ENCODE measurements at places on chromosomes 11 and 22.

GRCh38 chr22:20591660-20592310 is 84.4 kb downstream of the MED15 start:
- DNase-seq = no peak

DNA sequence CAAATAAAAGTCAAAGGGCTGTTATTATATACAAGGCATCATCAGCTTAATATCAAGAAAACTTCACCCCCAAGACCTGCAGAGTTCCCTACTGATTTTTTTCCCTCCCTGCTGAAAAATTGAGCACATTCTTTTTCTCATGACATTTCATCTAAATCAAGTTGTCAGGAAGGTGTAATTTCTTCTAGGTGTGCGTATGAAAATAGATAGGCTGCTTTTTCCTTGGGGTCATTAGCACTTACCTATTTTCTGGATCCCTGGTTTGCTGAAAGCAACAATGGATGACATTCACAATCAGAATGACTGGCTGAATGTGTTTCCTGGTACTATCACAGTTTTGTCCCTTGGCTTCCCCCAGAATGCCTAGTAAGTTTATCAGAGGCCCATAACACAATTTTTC is 225.0 kb upstream of the KIRREL3 start:
- DNase-seq = no peak

DNA sequence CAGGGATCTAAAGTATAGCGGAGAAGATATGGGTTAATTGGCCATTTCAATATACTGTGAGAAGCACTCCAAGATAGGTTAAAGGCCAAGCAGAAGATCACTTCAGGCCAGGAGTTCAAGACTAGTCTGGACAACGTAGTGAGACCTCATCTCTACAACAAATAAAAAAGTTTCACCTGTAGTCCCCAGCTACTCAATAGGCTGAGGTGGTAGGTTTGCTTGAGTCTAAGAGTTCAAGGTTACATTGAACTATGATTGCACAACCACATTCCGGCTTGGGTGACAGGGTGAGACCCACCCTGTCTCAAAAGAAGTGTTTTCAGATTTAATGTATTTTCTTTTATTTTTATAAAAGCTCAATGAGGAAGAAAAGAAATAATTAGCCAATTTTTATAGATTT is 25.4 kb downstream of the PATL1 start:
- no peak for DNase-seq

DNA sequence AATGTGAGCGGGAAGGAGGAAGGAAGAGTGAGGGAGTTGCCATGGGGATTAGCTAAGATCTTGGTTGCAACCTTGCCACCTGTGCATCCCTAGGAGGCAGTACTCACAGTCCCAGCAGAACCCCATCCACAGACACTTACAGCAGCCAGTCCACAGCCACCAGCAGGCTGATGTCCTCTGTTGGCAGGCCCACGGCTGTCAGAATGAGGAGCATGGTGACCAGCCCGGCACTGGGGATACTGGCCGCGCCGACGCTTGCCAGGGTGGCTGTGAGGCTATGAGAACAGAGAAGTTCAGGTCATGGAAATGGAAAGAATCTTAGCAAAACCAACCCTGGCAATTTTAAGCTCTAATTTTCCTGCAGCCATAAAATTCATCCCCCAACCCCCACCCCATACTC is 138.6 kb downstream of the SLC1A2 start:
- no peak for DNase-seq

- no peak for DNase-seq
These were observed 42.6 kb upstream of the ACCSL start for GRCh38 chr11:44005063-44005701.

- no peak for DNase-seq
These were observed 35.5 kb downstream of the PIWIL4 start for GRCh38 chr11:94602430-94603372.

DNA sequence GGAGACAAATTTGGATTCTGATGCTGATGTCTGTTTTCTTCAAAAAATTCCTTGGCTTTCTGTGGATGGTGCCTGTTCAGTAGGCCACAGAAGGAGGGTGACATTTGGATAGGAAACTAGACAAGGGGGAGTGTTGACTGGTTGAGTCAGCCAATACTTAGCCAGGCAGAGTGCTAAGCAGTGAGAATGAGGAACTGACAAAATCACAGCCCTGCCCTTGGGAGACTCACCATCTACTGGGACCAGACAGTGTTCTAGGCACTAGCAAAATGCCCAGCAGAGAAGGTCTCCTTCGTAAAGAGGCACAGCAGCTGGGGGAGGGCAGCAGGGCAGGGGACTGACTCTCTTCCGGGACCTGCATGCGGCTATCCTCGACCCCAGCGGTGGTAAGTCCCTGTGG is 190.2 kb downstream of the DSCAML1 start:
- DNase-seq = no peak

GRCh38 chr11:94424011-94424410 is 22.8 kb upstream of the GPR83 start:
- no peak for DNase-seq

- DNase-seq = no peak
These were observed 19.9 kb upstream of the MUC5B start for GRCh38 chr11:1202776-1203504.

- DNase-seq = no peak
These were observed 86.5 kb upstream of the PITPNB start for GRCh38 chr22:28005513-28005912.

- DNase-seq = no peak
These were observed 144.3 kb upstream of the ANO3 start for GRCh38 chr11:26187639-26188038.

DNA sequence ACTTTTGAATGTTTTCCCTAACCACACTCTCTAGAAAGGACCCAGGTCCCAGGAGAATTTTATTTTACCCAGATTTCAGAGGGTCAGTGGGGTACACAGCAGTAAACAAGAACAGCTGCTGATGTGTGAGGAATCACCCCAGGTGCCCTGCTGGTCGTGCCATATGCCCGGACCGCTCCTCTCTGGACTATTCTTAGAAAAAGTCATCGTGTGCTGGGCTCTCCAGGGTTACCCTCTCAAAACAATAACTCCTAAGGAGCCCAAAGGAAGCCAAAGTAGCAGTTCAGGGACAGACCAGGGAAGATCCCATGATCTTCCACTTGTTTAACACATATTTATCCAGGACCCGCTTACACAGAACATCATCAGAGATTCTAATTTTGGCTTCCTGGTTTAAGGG is 29.7 kb downstream of the LRP4 start:
- no peak for DNase-seq

- DNase-seq = no peak
These were observed 18.8 kb downstream of the XKR3 start for GRCh38 chr22:16806401-16806800.

- DNase-seq = no peak
These were observed at the start of gene LUZP2 for GRCh38 chr11:24496736-24497725. Gene LUZP2 (plus strand): TSS chr11:24497053.

- no peak for DNase-seq
These were observed 142.5 kb upstream of the SYT13 start for GRCh38 chr11:45428541-45429230.

DNA sequence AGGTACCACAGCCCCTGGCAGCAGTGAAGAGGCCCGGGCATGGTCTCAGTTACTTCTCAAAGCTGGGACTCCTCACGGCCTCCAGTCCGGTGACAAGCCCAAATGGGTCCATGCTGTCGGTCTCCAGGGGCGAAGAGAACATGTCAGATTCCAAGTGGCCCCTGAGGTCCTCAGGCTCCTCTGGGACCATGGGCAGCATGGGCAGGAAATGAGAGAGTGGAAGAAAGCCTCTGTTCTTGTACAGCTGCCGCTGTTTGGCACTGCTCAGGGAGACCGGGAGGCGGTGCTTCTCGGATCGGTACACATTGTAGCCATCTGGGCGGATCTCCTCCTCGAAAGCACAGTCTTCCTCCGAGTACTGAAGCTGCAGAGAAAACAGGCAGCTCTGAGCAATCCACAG is 4.6 kb downstream of the FGF19 start:
- DNase-seq = no peak

- DNase-seq = peak; percentile 79
These were observed 242.6 kb upstream of the FAT3 start for GRCh38 chr11:91981995-91982394.

DNA sequence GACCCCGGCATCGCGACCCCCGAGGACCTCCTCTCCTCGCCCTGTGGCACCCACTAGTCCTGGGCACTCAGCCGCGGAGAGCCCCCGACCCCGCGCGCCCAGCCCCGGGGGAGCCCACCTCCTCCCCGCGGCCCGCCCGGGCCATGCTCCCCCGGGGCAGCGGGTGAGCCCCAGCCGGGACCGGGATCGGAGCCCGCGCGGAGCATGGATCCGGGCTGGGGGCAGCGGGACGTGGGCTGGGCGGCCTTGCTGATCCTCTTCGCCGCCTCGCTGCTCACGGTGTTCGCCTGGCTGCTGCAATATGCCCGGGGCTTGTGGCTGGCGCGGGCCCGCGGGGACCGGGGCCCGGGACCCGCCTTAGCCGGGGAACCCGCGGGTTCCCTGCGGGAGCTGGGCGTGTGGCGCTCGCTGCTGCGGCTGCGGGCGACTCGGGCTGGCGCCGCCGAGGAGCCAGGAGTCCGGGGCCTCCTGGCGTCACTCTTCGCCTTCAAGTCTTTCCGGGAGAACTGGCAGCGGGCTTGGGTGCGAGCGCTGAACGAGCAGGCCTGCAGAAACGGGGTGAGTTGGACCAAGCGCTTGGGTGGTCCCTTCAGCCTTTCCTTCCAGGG is 498 bp downstream of the C2CD2L start:
- no peak for DNase-seq

DNA sequence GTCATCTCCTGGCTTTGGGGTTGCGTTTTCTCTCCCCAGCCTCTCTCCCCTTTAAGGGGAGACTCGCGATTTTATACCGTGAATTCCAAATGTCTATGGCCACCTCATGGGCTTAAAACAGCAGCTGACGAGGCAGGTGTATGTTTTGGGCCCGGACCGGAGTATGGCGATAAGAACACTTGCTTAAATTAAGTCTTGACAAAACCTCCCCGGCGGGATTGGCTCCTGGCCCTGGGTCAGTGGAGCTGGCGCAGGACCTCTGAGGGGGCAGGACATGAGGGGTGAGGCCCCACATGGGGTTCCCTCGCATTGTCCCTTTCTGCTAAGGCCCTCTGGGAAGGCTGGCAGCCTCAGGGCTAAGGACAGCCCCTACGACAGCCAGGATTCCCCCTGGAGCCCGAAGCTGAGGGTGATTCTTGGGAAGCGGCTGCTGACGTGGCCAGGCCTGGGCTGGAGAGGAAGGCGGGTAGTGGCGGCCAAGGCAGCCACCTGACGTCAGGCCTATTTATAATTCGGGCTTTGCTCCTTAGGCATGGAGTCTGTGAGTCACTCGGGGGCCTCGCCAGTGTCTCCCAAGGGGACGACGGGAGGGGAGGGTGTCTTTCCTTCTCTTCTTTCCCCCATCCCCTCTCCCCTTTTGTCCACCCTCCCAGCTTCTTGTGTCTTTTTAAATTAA is 12.7 kb downstream of the MYO18B start:
- peak; percentile 85 for DNase-seq

DNA sequence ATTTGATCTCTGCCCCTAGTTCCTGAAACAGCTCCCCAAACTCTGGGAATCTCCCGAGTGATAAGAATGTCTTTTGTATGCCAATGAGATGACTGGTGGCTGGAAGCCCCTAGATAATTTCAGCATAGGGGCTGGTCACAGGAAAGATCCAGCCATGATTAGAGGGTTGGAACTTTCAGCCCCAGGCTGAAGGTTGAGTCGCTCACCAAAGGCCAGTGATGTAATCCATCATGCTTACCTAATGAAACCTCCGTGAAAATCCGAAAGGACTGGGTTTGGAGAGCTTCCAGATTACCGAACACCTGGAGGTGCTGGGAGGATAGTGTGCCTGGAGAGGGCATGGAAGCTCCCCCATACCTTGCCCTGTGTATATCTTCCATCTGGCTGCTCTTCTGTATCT is 26.0 kb downstream of the LRRC32 start:
- DNase-seq = no peak

Data from thoracic aorta (tissue), 2 donors.